Amniotic epithelial cell (primary cell): ENCODE measurements at places on chromosomes 7 and 10.

- no peak for DNase-seq
These were observed 91.9 kb downstream of the GALNT11 start for GRCh38 chr7:152117356-152117755.

GRCh38 chr7:14639329-14639728, 263.2 kb downstream of the DGKB start:
- DNase-seq = no peak

DNA sequence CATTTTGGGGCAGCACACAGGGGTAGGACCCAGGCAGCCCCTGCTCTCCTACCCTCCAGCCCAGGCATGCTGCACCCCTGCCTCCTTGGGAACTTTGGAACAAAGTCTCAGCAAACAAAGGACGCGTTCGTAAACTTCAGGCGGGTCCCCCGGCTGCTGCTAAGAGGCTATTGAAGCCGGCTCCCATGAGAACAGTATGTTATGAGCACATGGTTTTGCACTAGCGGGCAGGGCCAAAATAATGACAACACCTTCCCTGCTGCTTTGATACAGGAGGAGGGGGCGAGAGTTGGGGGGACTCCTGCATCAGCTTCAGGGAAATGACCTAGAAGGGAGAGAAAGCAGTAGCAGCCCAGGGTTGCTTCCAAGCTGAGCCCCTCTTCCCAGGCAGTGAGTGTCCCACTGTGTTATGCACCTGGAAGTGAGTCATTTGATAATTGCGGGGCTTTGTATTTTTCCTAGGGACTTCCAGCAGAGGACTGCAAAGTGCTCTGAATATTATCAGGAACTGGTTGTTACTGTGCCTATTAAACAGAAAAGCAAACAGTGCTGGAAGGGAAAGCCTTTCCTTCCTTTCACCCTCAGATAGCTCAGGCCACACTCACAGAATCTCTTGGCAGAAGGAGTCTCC, 6.9 kb downstream of the ITPRIP start:
- DNase-seq = no peak

GRCh38 chr7:121872831-121873288, at the start of gene PTPRZ1:
Gene PTPRZ1 (plus strand): TSS chr7:121873161. CDS start chr7:121873500, 339 bp downstream.
- DNase-seq = no peak

DNA sequence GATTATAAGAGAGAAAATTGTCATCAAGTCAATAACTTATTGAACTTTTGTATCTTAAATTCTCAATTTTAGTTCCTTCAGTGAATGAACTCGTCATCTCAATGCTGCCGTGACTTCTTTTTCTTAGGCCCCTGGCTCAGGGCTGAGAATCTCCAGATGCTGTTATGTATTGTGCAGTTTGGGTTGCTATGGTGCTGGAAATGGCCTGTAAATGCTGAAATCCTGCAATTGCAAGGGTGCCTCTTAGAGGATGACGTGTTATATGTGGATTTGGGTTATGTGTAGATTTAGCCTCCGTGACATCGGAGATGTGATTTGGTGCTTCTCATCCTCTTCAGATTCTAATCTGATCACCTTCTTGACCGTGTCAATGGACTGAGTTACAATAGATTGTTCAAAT, 55.7 kb upstream of the ZRANB1 start:
- DNase-seq = peak; percentile 53

- peak; percentile 96 for DNase-seq
These were observed 60.4 kb downstream of the INPP5F start for GRCh38 chr10:119786117-119786769.

- peak; percentile 67 for DNase-seq
These were observed 30.1 kb upstream of the CDHR3 start for GRCh38 chr7:105932835-105933477.

GRCh38 chr7:130909881-130910672, 176.1 kb upstream of the KLF14 start:
- DNase-seq = peak; percentile 57

- DNase-seq = no peak
These were observed 7.6 kb upstream of the ADO start for GRCh38 chr10:62796896-62797295.

DNA sequence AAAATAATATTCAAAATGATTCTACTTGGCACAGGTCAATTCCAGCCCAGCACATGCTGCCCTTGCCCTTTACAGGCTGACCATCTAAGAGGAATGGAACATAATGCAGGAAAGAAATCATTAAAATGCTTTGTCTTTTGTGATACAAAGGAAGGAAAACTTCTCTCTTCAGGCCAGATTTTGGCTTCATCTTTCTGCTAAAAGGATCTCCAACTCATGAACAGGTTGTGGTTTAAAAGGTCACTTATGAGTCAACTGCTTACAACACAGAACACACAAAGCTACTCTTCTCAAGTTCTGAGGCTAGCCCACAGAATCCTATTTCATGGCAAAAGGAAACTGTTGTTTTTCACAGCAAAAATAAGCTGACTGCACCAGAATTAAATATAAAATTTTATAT, 197.1 kb downstream of the DOCK4 start:
- DNase-seq = peak; percentile 78

GRCh38 chr10:132349766-132350165, 17.8 kb downstream of the LRRC27 start:
- no peak for DNase-seq

DNA sequence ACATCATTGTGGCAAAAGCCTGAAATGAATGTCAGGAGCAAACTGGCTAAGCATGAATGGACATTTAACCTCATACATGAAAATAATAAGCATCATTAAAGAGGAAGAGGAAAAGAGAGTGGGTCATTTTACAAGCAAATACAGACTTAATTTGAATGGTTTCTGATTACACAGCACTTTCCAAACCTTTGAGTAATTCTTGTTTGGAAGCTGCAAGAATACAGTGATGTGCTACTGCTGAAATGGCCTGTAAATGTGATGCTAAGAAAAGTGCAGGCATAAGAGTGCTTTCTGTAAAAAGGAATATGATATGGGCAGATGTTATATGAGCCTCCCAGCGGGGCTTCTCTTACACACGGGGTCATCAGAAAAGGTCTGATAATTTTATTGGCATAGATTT, 30.2 kb downstream of the TAS2R16 start:
- no peak for DNase-seq

- no peak for DNase-seq
These were observed 11.7 kb upstream of the RAMP3 start for GRCh38 chr7:45145881-45146280.

DNA sequence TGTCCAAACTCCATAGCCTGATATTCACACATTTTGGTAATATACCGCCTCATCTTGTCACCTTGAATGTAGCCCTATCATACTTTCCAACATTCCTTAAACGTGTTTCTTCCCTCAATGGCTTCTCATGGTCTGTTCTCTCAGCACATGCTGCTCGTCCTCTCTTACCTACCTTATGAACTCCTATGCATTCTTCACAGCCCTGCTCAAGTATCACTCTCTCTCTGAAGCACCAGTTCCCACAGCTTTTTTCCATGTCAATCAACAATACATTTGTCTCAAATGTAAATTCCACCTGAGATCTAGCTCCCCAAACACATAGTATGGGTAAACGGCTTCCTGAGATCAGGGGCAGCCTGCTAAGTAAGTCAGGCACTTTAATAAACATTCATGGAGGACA, 85.2 kb upstream of the ZMIZ1 start:
- DNase-seq = no peak

GRCh38 chr7:7421826-7422225, 113.8 kb downstream of the COL28A1 start:
- no peak for DNase-seq

- no peak for DNase-seq
These were observed 3.4 kb downstream of the KCNH2 start for GRCh38 chr7:150974468-150975391.

DNA sequence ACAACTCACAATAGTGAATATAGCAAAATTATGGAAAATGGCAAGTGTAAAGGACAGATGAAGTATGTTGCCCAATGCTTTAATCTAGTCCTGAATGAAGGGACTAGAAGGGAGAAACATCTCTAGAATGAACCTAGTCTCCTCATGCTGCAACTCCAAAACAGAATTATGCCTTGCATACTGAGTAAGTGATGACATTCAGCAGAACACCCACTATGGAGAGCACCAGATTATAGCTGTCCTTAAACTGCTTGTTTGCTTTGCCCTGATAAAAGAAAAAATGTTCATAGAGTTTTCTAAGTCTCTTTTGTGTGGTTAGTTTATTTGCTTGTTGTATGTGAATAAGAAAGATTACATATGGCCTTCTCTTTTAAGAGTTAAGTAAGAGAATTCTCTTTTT, 7.8 kb upstream of the HGF start:
- peak; percentile 27 for DNase-seq

- DNase-seq = no peak
These were observed 162.1 kb downstream of the PLCE1 start for GRCh38 chr10:94155722-94156271.

DNA sequence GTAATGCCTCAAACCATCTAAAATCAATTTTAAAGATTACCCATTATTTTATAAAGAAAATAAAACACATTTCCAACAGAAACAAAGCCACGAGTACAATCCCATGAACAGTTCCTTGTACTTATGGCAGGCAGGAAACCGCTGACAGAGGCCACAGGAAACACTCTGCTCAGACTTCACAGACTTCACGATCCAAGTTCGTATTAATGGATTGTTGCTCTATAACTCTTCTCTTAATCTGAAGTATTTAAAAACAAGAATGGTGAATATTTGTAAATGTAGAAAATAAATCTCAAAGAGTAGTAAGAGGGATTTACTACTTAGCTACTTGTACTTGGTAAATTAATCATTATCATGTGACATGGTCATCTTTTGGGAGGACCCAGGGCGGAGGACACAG, 78.3 kb downstream of the SNX10 start:
- DNase-seq = no peak

DNA sequence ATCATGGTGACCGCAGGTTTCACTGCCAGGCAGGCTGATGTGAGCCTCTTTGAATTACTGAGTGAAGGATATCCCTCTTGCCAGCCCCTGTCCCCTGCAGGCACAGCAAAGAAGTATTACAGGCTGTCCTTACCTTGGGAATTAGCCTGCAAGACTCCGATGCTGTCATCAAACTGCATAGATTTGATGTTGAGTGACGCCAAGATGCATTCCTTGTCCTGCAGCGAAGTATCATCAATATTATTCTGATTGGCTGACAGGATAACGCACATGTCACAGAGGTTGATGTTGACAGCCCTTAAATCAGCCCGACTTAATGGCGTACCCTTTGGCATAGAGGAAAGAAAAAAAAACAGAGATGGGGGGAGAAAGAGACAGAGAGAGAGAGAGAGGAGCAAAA, 693.0 kb downstream of the KCNMA1 start:
- no peak for DNase-seq

DNA sequence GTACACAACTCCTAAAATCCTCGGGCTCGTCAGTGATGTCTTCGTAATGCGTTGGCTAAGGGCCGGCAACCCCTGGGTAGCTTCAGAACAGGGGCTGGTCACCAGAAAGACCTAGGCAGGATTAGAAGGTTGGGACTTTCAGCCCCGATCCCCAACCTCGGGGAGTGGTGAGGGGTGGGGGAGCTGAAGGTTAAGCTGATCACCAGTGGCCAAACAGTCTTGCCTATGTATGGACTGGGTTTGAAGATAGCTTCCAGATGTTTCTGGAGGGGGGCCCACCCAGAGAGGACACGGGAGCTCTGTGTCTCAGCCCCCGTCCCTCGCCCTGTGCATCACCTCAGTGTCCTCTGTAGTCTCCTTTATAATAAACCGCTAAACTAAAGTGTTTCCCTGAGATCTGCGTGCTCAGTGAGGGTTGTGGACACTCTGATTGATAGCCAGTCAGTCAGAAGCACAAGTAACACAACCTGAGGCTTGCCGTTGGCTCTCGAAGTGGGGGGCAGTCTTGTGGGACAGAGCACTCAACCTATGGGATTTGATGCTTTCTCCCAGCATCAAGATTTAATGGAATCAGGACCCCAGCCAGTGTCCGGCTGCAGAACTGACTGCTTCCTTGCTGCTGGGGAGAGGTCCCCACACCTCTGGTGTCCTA, 10.0 kb downstream of the PPP2R2D start:
- no peak for DNase-seq

GRCh38 chr7:70596598-70596913, 535.4 kb upstream of the GALNT17 start:
- DNase-seq = no peak

DNA sequence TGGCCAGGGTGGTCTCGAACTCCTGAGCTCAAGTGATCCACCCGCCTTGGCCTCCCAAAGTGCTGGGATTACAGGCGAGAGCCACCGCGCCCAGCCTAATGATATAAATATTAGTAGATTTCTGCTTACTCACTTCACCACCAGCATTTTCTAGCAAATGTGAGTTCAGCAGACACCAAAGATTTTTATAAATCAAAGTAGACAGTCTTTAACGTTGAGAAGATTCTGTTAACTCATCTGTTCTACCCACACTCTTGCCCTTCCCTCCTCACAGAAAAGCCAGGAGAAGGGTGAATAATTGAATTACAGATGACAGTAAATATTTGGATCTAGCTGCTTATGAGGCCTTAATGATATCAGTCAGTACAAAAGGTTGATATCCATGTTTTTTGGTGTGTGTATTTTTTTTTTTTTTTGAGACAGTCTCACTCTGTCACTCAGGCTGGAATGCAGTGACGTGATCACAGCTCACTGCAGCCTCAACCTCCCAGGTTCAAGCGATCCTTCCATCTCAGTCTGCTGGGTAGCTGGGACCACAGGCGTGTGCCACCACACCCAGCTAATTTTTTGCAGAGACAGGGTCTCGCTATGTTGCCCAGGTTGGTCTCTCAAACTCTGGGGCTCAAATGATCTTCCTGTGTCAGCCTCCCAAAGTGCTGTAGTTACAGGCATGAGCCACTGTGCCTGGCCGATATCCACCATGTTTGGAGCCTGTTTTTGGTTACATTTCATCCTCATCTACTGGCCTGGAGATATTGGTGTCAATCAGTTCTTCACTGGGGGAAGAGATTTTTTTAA, 120.5 kb downstream of the CUX1 start:
- DNase-seq = peak; percentile 72

GRCh38 chr10:7194571-7194970, 216.3 kb downstream of the SFMBT2 start:
- DNase-seq = no peak

DNA sequence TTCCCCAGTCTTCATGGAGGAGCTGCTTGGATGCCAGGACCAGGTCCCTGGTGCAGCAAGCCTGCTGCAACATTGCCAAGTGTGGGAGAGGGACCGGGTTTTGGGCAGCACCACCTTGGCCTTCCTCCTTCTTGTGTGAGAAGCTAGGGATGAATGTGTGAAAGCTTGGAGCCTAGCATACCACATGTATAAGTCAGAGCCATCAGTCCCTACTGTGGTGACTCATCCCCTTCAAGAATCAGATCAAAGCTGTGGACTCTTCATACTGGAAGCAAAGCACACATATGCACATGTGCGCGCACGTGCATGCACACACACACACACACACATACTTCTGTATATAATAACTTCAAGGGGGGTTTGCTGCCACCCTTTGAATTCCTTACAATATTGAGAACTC, 527.8 kb downstream of the LRMDA start:
- peak; percentile 62 for DNase-seq

DNA sequence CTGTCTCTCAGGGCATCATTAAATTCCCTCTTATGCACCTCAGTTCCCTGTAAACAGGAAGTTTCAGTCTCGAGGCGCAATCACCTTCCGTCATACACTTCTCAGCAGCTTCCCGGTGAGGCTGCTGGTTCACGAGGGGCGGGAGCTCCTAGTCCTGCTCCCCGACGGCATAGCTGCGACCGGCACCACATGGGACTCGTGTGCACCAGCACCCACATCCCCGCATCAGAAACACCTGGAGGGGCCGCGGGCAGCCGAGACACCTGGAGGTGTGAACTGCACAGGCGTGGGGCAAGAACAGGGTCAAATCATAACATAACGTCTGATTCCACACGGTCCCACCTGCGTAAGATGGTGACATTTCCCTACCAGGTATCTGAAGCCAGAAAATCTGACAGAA, 52.7 kb downstream of the DIP2C start:
- no peak for DNase-seq

- no peak for DNase-seq
These were observed 984.9 kb upstream of the AUTS2 start for GRCh38 chr7:68613405-68613804.
